ENCODE measurements at places on chromosomes 6 and 20.

DNA sequence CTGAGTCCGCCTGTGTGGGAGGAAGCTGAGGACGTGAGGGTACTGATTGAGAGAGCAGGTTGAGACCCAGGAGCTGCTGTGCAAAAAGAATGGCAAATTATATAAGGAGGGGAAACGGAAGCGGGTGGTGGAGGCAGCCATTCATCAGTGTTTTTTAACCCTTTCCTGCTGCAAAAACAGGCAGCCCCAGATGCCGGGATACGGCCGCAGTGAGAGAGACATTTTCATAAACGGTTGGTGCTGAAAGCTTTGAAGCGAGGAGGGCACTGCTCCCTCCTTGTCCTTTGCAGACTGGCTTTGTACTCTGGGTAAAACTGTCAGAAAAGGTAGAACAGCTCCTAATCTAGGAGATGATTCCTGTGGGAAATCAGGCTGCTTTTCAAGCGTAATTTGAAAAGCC lies 56.4 kb downstream of the TTI1 start:
- no peak for DNase-seq

DNA sequence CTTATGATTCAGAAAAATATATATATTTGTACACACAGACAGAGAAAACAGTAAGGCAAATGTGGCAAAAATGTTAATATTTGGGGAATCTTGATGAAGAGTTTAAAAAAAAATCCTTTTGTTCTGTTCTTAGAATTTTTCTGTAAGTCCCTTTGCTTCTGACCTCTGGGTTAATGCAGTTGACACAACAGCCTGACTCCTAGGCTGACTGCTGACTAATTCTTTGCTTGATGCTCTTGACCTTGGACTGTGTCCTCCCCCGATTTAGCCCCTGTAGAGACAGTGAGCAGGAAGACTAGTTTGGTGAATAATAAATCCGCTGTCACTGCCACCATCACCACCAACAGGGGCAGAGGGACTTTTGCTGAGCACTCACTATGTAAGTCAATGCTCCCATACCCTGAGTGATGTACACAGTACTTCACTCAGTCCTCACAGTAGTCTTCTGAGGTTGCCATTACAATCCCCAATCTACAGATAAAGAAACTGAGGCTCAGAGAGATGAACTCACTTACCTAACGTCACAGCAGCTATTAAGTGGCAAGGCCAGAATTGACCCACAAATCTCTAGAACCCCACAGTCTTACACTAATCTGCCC lies 71.7 kb downstream of the SNX5 start:
- no peak for DNase-seq

DNA sequence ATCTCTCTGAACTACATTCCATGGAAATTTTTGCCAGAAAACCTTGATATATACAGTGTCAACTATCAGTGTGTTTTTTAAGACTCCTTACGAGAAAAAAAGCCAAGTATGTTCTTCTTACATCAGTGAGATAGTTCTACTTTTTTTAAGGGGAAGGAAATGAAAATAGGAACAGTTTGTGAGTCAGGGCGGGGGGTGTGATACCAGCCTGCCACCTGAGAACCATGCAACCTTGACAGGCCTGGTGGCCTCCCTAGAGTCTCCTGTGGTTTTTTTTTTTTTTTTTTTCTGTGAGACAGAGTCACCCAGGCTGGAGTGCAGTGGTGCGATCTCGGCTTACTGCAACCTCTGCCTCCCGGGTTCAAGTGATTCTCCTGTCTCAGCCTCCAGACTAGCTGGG lies 96.3 kb upstream of the GCM1 start:
- no peak for DNase-seq

DNA sequence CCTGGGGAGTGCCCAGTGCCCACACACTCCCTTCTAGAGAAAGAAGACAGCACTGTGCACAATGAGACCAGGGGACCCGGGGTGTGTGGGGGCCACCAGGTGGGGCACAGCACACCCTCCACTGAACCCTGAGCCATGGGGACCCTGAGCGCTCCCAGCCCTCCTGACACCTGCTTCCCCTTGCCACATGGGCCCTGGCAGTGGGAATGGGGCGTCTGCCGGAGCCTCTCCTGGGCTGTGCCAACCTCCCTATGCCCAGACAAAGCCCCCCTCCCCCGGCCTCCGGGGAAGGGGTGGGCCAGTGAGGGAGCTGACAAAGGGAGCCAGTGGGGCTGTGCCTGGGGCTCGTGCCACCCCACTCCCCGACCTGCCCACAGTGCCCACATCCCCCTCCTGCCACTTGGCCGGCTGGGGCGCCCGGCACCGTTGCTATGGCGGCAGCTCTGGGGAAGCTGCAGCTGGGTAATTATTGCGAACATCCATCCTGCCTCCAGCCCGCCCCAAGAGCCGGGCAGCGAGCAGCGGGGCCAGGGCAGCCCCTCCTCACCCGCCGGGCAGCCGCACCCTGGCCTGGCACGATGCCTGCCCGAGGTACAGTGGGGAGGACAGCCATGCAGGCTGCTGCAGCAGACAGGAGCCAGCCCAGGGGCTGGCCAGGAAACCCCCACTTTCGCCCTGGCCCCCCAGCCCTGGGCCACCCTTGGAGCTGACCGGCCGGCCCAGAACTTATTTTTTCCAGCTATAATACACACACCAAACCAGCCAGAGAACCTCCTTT lies 41.9 kb upstream of the NOL4L start:
- DNase-seq = no peak

DNA sequence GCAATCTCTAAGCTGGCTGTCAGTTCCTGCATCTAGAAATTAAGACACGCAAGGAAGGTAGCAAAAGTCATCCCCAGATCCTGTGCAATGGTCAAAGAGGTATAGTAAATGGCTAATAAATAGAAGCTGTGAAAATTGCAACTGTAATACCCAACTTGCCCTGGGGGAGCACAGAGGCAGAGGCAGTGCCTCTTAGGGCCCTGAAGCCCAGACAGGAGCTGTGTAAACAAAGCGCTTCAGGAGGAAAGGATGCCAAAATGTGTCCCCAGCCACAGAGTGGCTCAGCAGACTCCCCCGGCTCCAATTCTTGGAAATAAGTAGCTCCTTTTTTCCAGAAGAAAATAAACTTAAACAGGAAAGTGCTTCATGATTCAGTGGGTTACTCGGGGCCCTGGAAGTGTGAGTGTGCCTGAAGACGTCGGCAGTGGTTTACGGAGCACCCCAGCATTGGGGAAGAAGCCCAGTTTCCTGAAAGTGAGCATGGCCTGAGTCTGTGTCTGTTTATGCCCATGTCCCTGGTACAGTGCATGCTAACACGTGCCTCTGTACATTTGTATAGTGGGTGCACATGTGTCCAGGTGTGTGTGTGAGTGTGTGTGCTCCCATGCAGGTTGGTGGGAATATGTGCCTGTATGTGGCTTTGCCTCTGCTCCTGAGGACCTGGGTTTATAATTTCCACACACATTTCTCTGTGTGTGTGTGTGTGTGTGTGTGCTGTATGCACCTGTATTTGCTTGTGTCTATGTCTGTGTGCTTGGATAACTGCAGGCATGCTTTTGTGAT lies 246.7 kb downstream of the MAFB start:
- DNase-seq = no peak

Data from activated CD4-positive, CD25-positive, alpha-beta regulatory T cell treated with anti-CD3 and anti-CD28 coated beads, Interleukin-2, amount 50 U/mL, for 72 hours (primary cell).